NCI-H2081 (cell line): ENCODE measurements at places on chromosomes 16 and 17.

GRCh38 chr17:48429638-48430586 is at the start of gene SKAP1:
SKAP1 (minus strand) TSS chr17:48430214.
- no peak for DNase-seq

DNA sequence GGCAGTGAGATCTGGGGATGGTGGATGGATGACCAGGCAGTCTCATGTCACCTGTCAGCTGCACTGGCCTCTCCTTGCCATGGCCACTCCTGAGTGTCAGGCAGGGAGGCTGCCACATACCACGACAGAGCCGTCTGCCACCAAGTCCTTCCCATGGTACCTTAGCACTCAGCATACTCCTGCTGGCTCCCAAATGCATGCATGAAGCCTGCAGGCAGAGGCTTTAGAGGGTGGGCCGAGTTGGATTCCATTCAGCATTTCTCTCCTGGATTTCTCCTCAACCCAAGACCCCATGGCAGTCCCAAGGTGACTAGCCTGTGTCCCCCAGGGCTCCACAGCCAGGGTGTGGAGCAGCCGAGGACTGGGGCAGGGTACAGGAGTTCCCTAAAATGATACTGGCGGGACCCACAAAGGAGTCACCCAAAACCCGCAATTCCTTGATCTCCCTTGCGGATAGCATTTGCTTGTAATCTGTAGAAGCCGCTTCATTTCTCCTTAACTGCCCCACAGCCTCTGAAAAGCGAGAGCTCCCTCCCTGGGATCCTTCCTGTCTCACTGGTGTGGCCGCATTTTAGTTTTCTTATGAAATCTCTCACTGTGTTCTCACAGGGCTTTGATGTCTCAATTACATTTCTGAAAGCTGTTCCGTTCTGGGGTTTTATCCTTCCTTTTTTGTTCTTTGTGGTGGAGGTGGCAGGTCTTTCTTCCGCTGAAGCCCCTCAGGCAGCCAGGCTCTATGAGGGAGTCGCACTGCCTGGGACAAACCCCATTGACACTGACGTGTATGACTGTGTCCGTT is 141.4 kb downstream of the SOCS1 start:
- DNase-seq = no peak

DNA sequence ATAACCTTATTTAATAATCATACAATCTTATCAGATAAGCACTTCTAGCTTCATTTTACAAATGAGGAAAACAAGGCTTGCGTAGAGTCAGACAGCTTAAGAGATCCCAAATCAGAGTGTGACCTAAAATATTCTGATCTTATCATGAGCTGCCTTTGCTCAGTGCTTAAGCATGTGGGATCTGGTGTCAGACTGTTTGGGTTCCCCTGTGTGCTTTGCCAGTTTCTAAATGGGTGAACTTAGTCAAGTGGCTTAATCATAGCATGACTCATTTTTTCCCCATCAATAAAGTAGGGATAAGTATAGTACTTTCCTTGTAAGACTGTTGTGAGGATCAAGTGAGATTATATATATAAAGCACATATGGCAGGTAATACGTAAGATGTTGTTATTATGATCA is 612.6 kb upstream of the C16orf82 start:
- no peak for DNase-seq

GRCh38 chr16:79392081-79392480 is 208.5 kb downstream of the MAF start:
- no peak for DNase-seq

DNA sequence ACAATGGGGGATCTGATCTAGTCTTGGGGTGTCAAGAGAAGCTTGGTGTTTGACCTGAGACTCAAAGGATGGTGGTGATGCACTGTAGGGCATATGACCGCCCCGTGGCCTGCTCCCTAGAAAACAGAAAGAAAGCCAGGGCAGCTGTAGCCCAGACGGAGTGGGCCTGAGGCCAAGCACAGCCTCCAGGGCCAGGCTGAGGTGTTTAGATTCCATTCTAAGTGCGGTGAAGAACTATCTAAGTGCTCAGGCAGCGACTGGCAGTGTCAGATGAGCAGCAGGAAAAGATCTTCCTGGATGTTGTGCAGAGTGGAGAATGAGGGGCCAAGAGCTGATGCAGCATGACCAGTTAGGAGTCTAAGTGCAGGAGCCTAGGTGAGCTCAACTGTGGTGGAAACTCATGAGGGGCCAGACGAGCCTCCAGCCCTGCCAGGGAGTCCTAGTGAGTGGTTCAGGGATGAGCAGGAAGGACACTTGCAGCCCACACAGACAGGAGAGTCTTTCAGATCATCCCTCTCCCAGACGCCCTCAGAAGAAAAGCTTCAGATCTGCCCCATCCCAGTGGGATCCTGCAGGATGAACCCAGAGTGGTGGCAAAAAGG is 314.2 kb upstream of the CCL2 start:
- no peak for DNase-seq

- no peak for DNase-seq
Observed at GRCh38 chr17:27579304-27579703, 51.7 kb upstream of the LGALS9 start.

DNA sequence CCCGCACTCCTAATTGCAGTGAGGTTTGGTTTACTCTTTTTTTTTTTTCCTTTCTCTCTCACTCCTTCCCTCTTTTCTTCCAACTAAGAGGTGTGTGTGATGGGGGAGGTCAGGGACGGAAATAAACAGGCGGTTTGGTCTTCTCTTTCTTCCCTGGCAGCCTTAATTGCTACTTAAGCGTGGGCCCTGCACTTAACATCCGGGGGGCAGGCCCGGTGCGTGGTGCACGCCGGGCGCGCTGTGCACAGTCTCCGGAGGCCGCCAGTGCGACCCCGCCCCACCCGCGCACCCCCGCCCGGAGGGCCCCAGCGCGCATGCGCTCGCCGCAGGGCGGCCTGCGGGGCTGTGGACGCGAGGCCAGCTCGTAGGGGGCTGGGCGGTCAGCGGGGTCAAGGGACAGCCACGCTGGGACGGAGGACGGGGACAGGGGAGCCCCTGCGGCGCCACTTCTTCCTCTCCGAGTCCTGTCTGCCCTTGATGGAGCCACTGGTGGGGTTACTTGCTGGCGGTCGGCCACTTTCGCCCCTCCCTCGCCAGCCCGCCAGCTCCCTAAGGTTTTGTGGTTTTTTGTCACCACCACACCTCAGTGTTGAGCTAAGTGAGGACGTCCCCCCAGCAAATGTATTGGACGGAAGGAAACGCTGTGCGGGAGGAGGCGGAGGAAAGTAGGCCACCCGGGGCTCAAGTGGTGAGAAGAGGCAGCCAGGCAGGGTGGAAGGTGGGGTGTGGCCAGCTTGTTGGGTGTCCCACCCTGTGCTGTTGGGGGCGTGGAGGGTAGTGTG is 120.9 kb downstream of the MRM1 start:
- DNase-seq = peak; percentile 89

DNA sequence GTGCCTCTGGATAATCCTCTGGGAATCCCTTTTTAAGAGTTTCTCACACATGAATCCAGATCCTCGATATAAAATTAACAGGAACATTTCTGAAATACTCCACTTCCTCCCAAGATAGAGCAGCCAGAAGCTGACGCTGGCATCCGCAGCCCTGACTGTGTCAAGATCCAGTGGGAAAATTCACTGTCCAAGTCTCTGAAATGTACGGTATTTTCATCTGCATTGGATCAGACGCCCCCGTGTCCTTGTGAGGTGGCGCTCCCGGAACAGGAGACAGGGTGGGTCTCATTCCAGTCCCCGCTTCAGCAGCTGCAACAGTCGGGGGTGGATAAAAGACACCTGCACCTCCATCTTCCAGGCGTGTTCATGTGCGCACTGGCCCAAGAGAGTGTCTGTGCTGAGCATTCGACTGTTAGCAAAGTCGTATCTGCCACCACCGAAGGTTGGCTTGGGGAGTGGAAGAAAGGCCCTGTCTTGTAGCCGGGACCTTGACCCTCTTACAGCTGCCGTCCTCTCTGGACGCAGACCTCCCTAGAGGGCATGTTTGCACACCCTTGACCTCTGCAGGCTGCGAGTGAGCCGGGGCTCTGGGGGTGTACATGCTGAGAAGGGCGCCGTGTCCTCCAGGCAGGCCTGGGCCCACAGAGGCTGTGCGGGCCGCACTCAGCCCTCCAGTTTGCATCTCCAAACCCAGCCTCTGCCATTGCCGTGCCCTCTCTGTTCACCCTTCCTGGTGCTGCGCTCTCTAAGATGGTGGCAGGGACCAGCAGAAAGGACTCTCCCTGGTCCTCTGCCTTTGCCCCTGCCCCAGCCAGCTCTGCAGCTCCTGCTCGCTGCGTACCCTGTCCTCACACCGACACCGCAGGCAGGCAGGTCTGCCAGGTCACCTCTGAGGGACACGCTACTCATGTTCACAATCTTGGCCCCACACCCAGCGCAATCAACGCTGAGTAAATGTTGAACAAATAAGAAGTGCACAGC is 72.0 kb upstream of the CHMP6 start:
- peak; percentile 11 for DNase-seq

- DNase-seq = no peak
Observed at GRCh38 chr16:49464877-49465504, 91.4 kb downstream of the C16orf78 start.

DNA sequence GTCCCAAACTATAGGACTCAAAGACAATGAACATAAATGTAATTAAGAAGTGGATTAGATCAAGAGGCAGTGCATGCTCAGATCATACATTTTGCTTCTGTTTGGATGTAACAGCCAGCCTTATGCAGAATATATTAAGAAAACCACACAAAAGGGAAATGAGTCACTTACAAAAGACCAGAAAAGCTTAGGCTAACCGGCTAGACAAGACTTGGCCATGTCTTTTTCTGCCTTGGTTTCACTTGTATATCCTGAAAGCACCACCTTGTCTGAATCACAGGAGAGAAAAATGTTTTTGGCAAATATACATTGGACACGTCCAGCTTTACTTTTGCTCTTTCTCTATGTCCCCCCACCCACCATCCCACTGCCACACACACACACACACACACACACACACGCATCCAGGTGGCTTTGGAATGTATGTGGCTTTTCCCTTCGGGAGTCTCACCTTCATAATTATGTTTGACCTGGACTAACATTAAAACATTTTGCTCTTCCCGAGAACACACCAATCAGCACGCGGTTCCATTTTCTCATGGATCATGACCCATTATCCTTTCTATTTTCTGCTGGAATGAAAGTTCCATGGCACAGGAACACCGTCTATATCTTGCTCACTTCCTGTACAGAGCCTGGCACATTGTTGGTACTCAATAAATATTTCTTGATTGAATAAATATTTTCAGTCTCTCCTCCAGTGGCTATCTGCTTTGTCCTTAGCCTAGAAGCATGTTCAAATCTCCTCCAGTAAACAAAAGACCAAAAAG is 64.6 kb downstream of the CDK5R1 start:
- DNase-seq = no peak

DNA sequence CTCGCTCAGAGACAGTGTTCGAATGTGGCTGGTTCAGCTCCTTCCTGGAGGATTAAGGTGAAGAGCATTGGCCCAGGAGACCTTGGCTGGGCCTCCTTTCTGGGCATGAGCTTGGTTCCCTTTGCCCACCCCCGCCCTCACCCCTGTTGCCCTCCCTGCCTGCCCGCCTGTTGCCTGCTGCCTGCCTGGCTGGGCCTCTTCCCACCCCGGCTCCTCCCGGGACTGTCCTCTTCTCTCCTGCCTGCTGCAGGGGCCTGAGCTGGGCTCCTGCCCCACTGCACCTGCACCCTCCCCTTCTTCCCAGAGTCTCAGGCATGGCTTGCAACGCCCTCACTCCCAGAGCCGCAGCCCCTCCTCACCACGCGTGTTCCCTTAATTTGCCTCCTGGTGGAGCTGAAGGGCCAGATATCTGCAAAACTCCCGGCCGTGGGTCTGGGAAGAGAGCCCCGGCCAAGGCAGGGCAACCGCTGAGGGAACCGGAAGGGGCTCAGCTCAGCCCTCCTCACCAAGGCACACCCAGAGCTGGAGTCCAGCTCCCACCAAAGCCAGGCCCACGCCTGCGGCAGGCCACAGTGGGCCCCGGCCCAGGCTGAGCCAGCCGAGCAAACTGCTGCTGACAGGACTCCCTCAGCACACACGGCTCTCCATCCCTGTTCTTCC is 31.2 kb downstream of the MNT start:
- no peak for DNase-seq

DNA sequence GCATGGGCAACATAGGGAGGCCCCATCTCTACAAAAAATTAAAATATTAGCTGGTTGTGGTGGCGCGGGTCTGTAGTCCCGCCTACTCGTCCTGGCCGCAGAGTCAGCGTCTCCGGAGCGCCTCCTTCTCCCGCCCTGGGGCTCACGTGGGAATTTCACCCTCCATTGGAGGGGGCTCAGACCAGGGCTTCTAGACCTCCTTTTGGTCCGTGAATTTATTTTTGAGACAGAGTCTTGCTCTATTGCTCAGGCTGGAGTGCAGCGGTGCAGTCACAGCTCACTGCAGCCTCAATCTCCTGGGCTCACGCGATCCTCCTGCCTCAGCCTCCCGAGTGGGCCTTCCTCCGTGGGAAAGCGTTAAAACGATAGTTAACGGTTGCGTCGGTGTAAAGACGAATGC is 394 bp upstream of the NME4 start:
- peak; percentile 19 for DNase-seq

- no peak for DNase-seq
Observed at GRCh38 chr16:76294396-76295214, 17.4 kb downstream of the CNTNAP4 start.

- DNase-seq = no peak
Observed at GRCh38 chr16:84532291-84532724, 27.8 kb upstream of the MEAK7 start.

DNA sequence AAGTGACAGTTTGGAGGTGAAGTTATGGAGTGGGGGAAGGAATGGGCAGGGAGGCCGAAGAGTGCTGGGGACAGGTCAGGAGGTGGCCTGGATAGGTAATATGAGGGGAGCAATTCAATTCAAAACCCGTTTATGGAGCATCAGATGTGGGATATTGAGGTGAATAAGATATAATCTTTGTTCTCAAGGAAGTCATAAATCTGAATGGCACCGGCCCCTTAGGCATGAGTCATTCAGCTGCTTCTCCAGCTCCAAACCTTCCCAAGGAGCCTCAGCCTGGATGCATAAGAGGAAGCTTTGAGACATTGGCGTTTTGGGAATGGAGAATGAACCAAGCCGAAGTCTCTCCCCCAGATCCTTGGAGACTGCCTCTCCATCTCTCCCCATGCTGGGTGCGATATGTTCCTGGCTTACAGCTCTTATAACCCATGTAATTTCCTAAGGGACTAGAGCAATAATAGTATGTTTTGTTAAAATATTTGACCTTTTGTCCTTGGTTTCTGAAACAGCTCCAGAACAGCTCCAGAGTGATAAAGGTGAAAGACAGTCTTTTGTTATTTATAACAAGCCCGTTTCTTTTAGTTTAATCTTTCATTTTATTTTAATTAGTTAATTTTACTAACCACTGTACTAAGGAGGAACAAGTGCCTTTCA is 1.7 kb downstream of the TUBG2 start:
- DNase-seq = no peak
